ENCODE measurements at places on chromosomes 2 and 18.
A peak's percentile ranks its signal among the peaks of the same experiment; 100 is the strongest.

DNA sequence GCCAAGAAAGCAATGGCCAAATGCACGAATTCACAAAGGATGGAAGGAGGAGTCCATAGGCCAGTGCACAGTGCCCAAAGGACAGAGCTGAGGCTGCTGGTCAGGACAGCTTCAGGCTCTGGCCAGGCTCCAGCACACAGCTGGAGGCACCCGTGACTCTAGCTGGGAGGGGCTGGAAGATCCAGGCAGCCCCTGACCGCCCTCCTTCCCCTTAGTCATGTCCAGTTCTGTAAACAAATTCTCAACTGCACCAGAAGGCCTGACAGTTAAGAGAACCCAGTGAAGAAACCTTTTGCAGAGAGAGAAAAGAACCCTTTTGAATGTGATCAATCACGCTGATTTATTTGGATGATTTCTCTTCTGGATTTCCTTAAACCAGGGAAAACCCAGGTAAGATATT, 7.7 kb upstream of the YWHAQ start:
- peak; percentile 95 for DNase-seq

GRCh38 chr18:45687621-45688020, 36.4 kb upstream of the SLC14A1 start:
- no peak for DNase-seq

- DNase-seq: no peak
Observed at GRCh38 chr2:15808944-15809343, 131.4 kb upstream of the MYCN start.

- DNase-seq: peak; percentile 43
Observed at GRCh38 chr2:84486441-84487115, 27.5 kb upstream of the SUCLG1 start.

- no peak for DNase-seq
Observed at GRCh38 chr18:52242711-52243110, 97.3 kb upstream of the DCC start.

- DNase-seq: peak; percentile 0
Observed at GRCh38 chr2:76749858-76750257, 772.3 kb downstream of the LRRTM4 start.

- no peak for DNase-seq
Observed at GRCh38 chr2:133651861-133652260, 83.6 kb upstream of the NCKAP5 start.

DNA sequence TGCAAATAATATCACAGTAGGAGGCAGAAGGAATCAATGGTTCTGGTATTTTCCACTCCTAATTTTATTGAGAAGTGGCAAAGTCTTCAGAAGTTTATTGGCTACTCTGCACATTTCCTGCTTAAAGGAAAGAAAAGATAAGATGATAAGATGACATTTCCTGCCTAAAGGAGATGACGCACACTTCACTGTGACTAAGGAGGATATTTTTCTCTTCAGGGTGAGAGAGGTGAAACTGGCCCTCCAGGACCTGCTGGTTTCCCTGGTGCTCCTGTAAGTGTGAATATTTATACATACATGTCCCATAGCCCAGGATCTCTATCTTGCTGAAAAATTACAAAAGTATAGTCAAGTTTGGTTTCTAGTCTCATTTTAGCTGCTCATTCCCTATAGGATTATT, 27.9 kb downstream of the COL3A1 start:
- DNase-seq: peak; percentile 63

- DNase-seq: no peak
Observed at GRCh38 chr2:120561379-120562035, 174.2 kb upstream of the GLI2 start.

GRCh38 chr2:71856773-71857525, 290.7 kb downstream of the CYP26B1 start:
- no peak for DNase-seq

DNA sequence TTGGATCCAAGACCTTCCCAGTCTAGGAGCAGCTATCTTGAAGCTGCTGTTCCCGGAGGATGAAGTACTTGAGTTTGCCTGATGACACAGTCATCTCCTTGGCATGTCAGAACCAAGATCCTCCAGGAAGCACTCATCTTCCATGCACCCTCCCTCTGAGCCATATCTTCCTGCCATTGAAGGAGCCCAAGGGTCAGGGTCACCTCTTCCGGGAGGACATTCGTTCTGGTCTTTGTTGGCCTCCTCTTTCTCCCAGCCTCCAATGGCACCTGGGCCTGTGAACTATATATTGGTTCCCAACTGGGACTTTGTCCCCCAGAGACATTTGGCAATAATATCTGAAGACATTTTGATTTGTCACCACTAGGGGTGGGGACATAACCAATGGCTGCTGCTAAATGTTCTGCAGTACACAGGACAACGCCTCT, 4.2 kb upstream of the MYO7B start:
- DNase-seq: no peak

DNA sequence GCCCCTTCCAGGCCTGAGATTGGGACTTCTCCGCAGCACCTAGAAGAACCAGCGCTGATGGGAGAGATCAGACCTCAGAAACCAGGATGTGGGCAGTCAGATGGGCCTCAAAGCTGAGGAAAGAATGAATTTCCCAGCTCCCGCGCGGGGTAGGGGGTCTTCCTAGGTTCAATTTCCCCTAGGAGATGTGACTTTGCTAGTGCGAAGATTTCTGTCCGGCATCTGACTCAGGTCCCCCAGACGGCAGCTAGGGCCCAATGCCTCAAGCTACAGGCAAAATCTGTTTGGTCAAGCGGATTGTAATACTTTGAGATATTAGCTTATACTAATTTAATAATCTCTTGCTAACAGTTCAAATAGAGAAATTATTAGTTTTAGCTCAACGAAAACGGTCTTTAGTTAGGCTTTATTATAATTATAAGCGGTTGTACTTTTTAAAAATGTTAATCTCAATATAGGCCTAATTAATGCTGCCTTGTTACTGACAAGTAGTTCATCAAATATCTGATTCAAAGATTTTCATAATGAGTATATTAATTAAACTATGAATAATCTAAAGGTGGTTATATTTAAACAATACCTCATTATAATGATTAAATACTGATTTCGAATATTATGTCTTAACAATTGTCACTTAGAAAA, 5.8 kb downstream of the DLX1 start:
- no peak for DNase-seq

- DNase-seq: peak; percentile 6
Observed at GRCh38 chr2:239393388-239393940, 7.4 kb downstream of the HDAC4 start.

DNA sequence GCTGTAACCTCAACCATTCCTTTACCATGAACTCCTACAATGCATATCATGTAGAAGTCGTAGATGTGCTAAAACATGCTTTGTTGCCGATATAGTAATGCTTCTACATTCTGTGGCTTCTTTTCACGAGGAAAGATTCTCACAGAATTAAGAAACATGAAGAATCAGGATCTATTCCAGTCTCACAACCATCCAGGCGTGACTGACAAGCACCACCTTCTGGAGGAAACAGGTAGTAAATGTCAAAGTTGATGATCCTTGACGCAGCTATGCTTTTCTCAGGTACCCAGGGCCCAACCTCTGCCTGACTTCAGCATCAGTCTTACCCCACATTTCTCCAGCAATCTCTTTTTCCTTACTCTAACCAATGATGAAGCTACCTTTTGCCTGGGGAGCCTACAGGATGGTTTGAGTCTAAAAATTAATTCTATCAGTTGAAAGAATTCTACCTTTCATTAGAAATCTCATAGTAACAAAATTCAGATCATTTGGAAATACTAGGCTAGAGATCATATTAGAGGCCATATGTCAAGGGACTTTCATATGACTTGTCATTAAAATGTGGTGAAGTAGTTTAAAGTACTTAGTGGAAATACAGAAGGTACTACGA, 123.3 kb upstream of the RND3 start:
- peak; percentile 47 for DNase-seq

DNA sequence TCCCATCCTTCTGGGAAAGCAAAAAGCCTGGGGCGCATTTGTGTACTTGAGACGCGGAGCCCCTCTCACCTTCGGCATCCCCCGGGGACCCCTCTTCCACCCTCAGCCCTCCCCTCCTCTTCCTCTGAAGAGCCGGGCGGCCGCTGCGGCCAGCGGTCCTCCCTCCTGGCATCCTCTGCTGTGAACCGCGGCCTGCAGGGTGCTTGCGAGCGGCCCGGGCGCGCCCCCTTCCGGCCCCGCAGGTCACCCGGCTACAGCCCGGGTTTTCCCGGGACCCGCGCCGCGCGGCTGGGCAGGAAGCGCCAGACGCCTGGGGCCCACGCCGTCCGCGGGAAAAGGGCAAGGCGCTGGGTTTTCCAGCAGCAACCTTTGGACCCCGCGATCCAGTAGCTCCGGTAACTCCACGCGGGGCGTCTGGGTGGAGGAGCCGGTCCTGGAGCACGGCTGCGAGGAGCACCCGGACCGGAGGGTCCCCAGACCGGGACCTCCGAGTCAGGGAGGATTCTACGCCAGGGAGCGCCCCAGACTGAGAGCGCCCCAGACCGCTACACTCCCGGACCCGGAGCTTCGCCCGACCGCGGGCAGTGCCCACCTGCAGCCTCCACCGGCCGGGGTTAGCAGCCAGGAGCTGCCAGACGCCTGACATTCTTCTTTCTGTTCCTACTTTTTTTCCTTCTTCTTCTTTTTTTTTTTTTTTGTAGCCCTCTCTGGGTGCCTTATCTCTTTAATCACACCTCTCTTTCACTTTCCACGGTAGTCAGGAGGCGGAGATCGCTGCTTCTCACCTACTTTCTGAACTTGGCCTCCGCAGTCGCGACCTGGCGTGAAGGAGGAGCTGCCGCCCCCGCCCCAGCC, at the start of gene IL18R1:
IL18R1 (plus strand) TSS at position 271 of the 855 bp plus-strand sequence. CDS start 6,865 bp downstream, outside the sequence.
- peak; percentile 71 for DNase-seq

DNA sequence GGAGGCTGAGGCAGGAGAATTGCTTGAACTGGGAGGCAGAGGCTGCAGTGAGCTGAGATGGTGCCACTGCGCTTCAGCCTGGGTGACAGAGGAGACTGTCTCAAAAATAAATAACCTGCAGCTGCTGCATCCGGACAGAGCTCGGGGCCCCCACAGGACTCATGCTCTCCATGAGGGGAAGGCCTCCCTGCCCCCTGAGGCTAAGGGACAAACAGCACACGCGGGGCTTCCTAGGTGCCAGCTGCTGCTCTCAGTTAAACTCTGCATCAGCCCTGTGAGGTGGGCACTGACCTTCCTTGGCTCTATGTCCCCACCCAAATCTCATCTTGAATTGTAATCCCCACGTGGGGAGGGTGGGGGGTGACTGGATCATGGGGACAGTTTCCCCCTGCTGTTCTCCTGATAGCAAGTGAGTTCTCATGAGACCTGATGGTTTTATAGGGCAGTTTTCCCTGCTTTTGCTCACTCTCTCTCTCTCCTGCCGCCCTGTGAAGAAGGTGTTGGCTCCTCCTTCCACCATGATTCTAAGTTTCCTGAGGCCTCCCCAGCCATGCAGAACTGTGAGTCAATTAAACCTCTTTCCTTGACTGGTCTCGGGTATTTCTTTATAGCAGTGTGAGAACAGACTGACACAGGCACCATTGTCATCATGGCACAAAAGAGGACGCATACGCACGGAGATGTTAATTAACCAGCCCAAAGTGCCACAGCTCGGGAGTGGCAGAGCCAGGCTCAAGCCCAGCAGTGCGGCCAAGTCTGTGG, 49.9 kb upstream of the TAF1B start:
- DNase-seq: no peak

DNA sequence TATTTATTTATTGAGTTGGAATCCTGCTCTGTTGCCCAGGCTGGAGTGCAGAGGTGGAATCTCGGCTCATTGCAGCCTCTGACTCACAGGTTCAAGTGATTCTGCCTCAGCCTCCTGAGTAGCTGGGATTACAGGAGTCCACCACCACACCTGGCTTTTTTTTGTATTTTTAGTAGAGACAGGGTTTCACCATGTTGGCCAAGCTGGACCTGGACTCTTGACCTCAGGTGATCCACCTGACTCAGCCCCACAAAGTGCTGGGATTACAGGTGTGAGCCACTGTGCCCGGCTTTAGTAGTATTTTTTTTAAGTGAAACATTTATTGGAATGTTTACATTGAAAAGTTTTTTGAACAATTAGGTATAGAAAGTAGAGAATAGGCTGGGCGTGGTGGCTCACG, 23.9 kb downstream of the SLC20A1 start:
- no peak for DNase-seq

GRCh38 chr2:129559101-129559500, 420.4 kb upstream of the RAB6C start:
- DNase-seq: no peak

GRCh38 chr2:109247812-109248211, 118.8 kb downstream of the SH3RF3 start:
- DNase-seq: no peak

- DNase-seq: peak; percentile 89
Observed at GRCh38 chr2:33529771-33530481, 53.5 kb downstream of the RASGRP3 start.

DNA sequence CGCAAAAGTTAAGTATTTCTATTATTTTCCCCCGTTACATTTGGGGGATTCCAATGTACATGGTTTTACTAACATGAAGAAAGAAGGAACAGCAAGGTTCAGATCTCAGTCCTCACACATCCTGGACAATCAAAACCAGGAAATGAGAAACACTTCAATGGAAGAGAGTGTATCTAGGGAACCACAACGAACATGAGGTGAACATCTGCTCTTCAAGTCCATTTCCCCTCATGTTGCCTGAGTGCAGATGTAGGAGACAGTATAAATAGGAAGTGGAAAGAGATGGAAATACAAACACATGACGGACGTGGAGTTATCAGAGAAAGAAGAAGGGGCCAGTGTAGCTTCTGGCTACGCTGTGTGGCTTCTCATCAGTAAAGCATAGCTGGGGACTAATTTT, 52.6 kb downstream of the CHN1 start:
- peak; percentile 31 for DNase-seq

DNA sequence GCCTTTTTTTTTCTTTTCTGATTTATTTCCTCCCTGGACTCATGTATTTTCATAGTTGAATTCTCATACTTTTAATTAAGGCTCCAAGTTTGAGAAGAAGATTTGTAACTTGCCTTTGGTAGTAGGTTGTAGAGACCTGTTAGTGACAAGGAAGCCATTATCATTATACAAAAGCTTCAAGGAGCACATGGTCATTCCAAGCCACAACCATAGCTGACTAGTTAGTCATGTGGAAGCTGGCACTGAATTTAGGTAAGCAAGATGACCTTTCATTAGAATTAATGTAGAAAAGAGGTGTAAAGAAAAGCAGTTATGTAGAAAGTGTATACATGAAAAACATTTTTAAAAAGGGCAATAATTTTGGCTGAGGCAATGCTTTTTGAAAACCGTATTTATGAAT, 89.7 kb downstream of the LRP1B start:
- peak; percentile 73 for DNase-seq

Measured in astrocyte of the spinal cord (primary cell).